Right lobe of liver (tissue), 6 donors: ENCODE measurements at places on chromosomes 11 and 22.

- H3K27me3 ChIP-seq: no peaks in the 10 kb centered on the region
- H3K36me3 ChIP-seq: no peaks in the 10 kb centered on the region
- H3K27ac ChIP-seq: no peak overlapping the region
- H3K4me1 ChIP-seq: peaks cover 30% of the 10 kb centered on the region
These were observed 31.9 kb downstream of the PLEKHA7 start for GRCh38 chr11:16982256-16982671.

DNA sequence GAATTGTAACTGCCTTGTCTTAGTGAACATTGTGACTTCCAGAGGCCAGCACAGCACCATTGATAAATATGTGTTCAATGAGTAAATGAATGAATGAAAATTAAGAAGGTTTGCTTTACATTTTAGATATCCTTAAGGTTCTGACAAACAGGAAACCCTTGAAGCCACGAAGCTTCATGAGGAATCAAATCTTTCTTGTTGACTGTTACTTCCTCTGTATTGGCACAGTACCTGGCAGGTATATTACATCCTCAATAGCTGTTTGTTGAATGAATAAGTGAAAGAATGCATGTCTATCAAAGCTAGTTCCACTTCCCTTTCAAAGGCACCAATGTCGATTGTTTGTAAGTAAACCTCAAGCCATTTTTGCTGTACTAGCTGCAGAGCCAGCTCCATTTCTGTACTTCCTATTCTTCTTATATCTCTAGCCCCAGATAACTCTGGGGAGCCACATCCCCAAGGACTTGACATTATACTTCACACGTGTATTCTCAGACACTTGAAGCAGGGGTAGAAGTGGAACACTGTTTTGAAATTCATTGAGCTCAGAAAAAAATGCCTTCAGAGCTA, 140.3 kb upstream of the RAG2 start:
- no peak for DNase-seq
- H3K4me3 ChIP-seq: no peak overlapping the region
- H3K36me3 ChIP-seq: no peaks in the 10 kb centered on the region
- no peaks in the 10 kb centered on the region for H3K27me3 ChIP-seq
- H3K27ac ChIP-seq: no peak overlapping the region
- H3K4me1 ChIP-seq: no peaks in the 10 kb centered on the region

GRCh38 chr11:69821511-69822040, 2.4 kb upstream of the FGF3 start:
- H3K36me3 ChIP-seq: no peaks in the 10 kb centered on the region
- no peak for DNase-seq
- H3K4me1 ChIP-seq: no peaks in the 10 kb centered on the region
- H3K4me3 ChIP-seq: no peak overlapping the region

DNA sequence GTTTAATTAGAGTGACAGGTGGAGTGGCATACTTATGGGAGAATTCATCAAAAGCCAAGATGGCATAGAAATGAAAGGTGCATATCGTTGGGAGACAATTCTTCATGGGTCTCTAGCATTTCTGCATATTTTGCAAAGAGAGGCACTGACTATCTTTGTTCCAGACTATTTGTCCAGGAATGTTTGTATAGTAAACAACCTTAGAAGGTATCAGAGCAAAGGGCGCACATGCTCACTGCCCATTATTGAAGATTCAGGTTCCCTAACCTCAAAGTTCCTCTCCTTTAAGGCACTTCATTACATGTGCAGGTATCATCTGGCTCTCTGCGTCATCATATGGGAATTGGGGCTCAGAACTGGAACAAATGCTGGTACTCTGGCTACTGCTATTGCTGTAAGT, 4.7 kb upstream of the NEU3 start:
- H3K27me3 ChIP-seq: no peaks in the 10 kb centered on the region
- no peaks in the 10 kb centered on the region for H3K36me3 ChIP-seq
- no peak overlapping the region for H3K27ac ChIP-seq

DNA sequence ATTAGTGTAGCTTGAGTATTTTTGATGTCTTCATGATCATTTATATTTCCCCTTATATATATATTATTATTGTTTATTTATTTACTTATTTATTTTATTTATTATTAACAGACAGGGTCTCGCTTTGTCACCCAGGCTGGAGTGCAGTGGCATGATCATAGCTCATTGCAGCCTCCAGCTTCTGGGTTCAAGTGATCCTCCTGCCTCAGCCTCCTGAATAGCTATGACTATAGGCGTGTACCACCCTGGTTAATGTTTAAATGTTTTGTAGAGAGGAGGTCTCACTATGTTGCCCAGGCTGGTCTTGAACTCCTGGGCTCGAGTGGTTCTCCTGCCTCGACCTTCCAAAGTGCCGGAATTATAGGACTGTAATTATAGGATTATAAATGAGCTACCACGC, 10.2 kb downstream of the ADM start:
- H3K4me3 ChIP-seq: no peak overlapping the region
- H3K36me3 ChIP-seq: no peaks in the 10 kb centered on the region
- DNase-seq: no peak
- no peaks in the 10 kb centered on the region for H3K4me1 ChIP-seq
- H3K27ac ChIP-seq: no peak overlapping the region
- H3K27me3 ChIP-seq: no peaks in the 10 kb centered on the region
